ENCODE measurements at places on chromosomes 6 and 20. TPM values are rescaled to one million over a fixed set of nuclear protein-coding genes. Genes with fewer than 3 reads are reported as not detected.

The HLA-A gene
- 331 TPM for total RNA-seq

The KIF6 gene
- total RNA-seq, result not detected

The NKX2-2 gene
- total RNA-seq, result not detected

The RIPOR2 gene
- 35.2 TPM for total RNA-seq

The PLCB1 gene
- total RNA-seq, result 6.4 TPM

The C6orf132 gene
- 2.9 TPM for total RNA-seq

The RAET1L gene
- total RNA-seq, result not detected

The RNF39 gene
- total RNA-seq, result not detected

Measured in pericardium fibroblast (primary cell).